ENCODE measurements at places on chromosomes 7 and 10.

DNA sequence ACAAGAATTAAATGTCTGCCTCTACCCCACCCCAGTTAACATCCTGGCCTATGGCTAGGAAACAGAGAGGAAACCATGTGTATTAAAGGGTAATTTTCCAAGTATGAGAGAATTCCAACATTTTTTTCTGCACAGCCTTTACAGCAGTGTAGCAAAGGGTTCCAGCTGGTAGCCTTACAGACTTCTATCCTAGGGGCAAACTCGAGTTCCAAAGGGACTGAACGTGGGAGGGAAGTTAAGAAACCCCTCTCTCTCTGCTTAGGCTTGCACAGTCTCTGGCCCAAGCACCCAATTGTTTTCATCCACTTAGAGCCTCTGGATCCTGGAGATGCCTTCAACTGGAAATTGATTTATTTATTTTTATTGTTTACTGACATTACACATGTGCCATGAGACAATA lies 60.3 kb downstream of the SLC16A12 start:
- no peak for DNase-seq

DNA sequence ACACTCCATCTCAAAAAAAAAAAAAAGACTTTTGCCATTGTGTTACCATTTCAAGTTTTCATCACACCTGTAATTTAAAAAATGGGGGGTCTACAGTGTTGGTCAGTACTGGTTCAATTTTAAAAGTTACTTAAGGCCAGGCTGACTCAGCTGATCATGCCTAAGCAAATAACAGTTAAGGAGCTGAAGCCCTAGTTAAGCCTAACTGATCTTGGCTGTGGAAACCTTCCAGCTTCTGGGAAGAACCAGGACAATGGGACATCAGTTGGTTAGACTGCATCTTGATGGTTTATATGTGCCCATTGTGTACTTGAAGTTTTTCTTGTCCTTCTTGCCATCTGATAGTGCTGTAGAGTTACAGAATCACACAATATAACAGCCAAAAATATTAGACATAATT lies 26.7 kb downstream of the VCL start:
- no peak for DNase-seq

GRCh38 chr7:4209126-4209525 lies 473.0 kb upstream of the FOXK1 start:
- no peak for DNase-seq

GRCh38 chr10:75033399-75034130 lies 77.9 kb upstream of the SAMD8 start:
- no peak for DNase-seq

DNA sequence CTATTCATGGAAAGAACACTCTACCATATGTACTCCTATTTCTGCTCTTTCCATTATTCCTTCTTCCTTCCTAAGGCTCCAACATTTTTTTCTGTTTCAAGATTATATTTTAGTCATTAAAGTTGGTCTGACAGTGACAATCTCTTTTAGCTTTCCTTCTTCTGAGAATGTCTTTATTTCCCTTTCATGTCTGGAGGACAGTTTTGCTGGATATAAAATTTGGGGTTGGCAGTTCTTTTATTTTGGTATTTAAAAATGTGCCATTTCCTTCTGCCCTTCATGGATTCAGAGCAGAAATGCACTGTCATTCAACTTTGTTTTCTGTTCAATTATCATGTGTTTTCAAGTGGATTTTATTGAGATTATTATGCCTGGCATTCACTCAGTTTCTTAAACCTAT lies 53.1 kb downstream of the VSTM4 start:
- no peak for DNase-seq

GRCh38 chr10:59678884-59679301 lies 30.8 kb downstream of the SLC16A9 start:
- DNase-seq, result no peak
